ENCODE measurements at places on chromosomes 16 and 17. TPM values are rescaled to one million over a fixed set of nuclear protein-coding genes. Genes with fewer than 3 reads are reported as not detected.

- no peak for DNase-seq
Measured at GRCh38 chr17:39022924-39023323, 55.7 kb upstream of the FBXO47 start.

GRCh38 chr16:24005577-24005976 lies 169.8 kb downstream of the PRKCB start:
- no peak for DNase-seq

Gene MT3
- not detected for total RNA-seq

- peak; percentile 39 for DNase-seq
Measured at GRCh38 chr16:12901597-12902461, at the start of gene SHISA9. Gene SHISA9 (plus strand): TSS chr16:12901598.

DNA sequence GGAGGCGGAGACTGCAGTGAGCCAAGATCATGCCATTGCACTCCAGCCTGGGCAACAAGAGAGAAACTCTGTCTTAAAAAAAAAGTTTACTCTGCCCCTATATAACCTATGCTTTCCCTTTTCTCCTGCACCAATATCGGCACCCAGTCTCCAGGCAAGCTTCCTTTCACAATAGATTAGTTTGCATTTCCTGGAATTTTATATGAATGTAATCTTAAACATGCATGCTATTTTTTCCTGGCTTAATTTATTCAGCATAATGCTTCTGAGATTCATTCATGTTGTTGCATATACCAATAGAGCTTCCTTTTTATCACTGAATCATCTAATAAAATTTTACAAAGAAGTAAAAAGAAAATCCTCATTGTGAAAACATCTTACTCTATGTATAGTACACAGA lies 59.4 kb downstream of the USP32 start:
- DNase-seq: no peak

DNA sequence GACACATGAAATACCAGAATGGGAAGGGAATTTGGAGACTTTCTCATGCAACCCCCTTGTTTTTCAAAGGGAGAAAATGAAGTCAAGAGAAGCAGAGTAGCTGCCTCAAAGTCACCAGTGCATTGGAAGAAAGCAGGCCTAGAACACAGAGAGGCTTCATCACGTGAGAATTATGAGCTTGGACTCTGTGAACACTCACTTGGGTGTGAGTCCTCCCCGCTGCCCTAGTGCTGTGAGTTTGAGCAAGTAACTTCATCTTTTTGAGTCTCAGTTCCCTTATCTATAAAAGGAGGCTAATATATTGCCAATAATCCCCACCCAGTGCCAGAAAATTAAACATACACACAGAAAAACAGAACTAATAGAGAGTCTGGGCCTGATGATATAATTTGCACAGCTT lies 315.8 kb downstream of the XYLT1 start:
- no peak for DNase-seq

DNA sequence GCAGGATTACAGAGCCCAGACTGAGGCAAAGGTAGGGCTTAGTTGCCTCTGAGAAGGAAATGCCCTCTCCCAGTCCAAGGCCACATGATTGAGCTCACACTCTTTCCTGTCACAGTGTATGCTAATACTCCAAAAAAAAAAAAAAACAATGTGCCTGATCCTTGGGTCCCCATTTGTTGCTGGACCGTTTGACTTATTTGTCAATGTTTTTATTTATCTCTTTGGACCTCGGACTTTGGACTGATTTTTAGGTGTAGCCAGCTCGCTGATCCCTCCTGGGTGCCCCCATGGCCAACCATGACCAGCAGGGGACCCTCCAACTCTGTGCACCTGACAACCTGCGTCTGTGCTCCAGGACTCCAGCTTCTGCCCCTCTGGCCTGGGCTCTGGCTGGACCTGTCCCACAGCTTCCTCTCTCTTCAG lies 622 bp upstream of the CCL16 start:
- DNase-seq: no peak

DNA sequence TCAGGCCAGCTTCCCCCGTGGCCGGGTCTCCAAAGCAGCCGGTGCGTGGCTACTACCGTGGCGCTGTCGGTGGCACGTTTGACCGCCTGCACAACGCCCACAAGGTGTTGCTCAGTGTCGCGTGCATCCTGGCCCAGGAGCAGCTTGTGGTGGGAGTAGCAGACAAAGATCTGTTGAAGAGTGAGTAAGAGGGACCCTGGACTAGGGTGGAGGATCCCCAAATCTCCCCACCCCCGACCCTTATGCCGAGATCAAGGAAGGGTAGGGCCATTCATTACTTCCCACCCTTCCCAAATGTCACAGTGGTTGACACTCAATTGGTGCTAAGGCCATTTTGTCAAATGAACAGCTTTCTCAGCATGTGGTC lies 1.2 kb downstream of the COASY start:
- no peak for DNase-seq

DNA sequence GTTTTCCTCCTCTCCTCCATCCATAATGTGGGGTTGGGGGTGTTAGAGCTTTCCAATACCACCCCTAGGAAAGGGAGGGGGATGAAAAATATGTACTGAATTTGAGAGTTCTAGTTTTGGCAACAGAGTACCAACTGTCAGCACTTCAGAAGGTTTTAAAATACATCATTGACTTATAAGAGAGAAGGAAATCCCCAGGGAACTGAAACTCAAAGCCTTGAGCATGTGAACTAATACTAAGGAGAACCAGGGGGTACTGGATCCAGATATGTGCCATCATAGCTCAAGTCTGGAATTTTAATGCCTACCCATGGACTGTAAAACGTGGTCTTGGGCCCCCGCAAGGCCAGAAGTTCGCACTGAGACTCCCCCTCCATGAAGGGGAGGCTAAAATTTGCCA lies 15.8 kb downstream of the CACNG5 start:
- DNase-seq: no peak

DNA sequence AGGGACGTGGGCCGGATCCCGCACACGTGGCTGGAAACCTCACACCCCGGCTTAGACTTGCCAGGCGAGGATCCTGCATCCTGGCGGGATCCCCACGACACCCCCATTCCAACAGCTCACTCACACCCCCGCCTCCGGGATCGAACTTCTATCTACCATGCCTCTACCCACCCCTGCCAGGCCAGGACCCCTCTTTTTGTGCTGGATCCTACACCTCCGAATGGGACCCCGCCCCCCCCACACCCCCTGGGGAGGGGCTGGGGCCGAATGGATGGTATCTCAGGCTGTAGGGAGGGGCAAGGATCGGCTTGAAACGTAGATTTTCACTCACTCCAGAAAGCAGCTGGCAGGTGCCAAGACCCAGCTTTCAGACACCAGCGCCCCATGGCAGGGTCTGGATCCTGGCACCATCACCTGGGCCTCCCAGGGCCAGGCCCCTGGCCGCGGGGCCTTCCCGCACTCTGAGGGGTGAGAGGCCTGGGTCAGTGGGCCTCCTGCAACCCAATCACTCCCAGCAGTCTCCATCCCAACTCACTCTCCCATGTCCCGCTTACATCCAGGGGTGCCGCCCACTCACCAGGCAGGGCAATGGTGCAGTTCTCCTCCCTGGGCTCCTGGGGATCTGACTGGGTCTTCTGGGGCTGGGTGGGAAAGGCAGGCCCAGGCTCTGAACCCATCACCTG lies 6.7 kb downstream of the PRSS36 start:
- DNase-seq: no peak

Gene NACA2
- not detected for total RNA-seq

Gene PABPN1L
- total RNA-seq: not detected

- DNase-seq: peak; percentile 1
Measured at GRCh38 chr16:20415541-20415940, 6.2 kb downstream of the ACSM5 start.

DNA sequence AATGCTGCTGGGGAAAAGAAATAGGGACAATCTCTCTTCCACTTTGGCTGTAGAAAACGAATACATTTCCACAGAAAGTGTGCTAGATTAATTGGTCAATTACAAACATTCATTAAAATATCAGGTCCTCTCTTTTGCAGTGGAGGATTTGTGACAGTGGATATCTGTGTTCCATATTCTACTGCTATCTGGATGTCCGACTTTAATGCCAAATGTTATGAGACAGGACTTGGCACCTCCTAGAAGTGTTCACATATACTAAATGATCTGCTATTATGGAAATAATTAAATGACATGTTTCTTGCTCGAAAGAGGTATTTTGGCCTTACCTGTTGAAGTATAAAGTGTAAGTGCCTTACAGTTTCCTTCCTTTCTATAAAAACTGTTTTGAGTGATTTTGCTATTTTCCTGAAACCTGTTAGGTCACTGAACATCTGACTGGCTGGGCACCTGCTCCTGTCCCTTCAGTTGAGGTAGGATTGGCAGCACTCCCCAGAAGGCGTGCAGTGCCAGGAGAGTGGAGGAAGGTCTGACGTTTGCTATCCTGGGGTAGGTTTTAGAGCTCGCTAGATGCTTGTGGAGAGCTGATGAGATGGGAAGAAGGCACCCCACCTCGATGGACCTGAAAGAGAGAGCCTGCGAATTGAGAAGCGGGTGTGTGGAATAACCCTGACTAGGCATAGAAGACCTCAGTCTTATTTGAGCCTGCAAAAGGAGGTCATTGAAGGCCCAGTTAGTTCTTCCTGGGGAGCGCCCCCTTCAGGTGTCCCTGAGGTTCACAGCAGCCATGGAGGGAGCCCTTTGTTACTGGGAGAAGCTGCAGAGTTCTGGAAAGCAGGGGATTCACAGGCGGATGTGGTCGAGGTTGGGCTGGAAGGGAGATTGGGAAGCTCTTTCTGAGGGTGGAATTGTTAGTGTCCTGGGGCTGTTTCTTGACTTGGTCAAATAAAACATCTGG lies 159.4 kb upstream of the ZNF267 start:
- peak; percentile 12 for DNase-seq

GRCh38 chr17:44595216-44595775 lies 38.0 kb downstream of the FZD2 start:
- DNase-seq: no peak

Gene RNF222
- 0.21 TPM for total RNA-seq

- no peak for DNase-seq
Measured at GRCh38 chr17:78137392-78138203, 7.0 kb downstream of the TMC8 start.

DNA sequence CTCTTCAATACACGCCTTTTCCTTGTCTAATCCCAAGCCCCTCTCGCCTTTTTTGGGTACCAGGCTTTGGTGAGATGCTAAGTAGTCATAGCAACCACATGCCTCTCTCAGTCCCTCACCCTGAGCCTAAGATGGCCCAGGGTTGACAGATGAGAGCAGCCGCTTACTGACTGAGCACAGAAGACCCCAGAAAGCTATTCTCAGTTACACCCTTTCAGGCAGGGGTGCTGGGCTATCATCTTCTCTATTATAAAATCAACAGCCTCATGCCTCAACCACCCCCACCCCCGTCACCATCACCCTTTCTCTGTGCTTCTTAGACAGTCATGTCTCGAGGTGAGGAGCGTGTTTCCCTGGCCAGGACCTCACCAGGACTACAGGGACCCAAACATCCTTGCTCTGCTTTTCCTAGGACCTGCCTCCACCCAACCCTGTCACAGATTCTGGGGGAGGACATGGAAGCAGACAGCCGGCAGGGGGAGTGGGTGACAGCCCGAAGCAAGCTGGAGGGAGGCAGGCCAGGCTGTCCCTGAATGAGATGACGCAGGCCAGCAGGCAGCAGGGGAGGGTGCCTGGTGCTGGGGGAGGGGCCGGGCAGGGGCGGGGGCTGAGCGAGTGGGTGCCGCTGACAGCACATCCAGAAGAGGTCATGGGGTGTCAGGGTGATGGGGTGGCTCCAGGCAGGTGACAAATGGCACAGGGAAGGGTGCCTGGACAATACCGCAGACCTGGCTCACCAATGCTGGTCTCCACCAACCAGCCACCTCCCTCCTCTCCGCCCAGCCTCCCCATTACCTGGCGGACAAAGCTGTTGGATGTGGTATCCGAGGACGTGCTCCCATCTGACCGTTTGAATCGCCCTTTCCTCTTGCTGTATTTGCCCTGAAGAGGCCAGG lies 3.1 kb downstream of the CACNB1 start:
- no peak for DNase-seq

- no peak for DNase-seq
Measured at GRCh38 chr17:68349157-68349556, 57.9 kb downstream of the ARSG start.

DNA sequence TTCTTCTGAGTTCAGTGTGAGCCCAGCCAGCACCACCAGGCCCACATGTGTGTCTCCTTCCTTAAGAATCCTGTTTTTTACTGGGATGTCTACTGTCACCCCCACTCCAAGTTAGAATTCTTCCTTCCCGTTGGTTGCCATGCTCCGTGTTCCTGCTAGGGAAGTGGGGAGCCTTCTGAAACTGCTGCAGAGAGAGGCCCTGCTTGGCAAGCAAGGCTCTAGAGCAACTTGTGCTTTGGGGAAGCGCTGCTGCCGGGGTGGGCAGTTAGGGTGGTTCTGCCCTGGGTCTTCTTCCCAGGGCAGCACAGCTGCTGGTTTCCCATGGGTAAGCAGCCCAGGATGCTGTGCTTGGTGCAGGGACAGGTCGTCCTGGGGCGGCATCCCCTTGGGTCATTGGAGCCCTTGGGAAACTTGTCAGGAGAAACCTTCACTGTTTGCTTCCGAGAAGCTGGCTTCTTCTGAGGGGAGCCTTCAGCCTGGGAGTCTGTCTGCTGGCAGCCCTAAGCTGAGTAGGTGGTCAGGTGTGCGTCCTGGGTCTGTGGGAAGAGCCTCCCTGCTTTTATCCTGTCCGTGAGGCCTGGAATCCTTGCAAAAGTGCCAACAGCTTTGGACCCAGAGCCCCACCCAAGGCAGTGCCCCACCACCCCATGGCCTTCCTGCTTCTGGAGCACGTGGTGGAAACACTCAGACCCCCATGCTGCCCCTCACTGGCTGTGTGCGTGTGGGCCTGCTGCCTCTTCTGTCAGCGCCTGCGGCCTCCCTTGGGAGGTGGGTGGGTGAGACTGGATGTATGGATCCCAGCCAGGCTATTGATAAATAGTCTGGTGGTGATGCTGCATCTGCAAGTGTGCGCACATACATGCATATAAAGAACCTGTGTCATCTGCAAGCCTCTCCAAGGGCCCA lies 71.8 kb downstream of the PLD6 start:
- no peak for DNase-seq

DNA sequence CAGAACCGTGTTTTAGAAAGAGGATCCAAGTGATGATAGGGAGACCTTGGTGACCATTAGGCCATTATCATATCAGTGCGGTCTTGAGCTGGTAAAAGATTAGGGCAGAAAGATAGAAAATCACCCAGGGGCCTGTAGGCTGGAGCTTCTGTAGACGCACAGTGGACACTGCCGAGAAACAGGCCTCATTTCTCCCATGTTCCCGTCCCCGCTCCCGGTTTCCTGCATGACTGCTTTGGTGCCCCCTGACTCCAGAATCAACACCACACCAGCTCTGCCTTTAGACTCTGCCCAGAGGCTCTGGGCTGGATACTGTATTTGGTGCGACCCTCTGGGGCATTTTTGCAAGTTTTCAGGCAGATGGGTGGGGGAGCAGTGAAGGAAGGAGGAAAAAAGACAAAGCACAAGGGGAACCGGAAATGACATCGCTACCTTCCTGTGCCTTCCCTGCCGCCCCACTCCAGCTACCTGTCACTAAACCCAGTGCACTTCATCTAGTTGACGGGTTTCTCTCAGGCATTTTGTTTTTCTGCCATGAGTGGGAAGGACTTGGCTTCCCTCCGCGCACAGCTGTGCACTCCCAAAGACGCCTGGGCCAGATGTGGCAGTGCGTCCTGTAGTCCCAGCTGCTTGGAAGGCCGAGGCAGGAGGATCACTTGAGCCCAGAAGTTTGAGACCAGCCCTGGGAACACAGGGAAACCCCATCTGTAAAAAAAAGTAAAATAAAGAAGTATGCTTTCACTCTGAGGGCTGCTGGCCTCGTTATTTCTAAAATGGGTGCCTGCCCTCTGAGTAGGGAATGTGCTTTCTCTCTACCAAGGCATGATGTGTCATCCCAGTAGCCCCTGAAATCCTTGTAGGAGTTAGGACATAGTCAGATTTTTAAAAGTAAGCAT lies 214.1 kb downstream of the RPTOR start:
- no peak for DNase-seq

All from mammary epithelial cell (primary cell).